Heart right ventricle (tissue), 16 donors: ENCODE measurements at places on chromosomes 6 and 20.

DNA sequence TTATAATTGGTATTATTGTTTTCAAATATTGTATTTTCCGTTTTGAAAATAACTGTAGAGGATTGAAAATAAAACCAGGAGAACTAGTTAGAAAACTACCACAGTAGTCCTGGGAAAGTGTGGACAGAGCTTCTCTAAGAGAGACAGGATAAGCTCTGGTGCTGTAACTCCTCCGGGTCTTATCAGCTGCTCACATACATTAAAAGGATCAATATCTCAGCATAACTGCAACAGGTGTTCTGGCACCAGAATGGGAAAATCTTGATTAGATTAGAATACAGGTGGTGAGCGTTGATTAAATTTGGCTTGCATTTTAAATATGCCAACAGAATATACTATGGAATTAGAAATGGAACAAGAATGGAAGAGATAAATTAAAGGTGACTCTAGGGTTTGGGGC lies 1138.9 kb upstream of the ADGRB3 start:
- no peak for DNase-seq
- no peak overlapping the region for H3K4me3 ChIP-seq
- H3K27me3 ChIP-seq, result no peaks in the 10 kb centered on the region
- H3K4me1 ChIP-seq, result no peaks in the 10 kb centered on the region

DNA sequence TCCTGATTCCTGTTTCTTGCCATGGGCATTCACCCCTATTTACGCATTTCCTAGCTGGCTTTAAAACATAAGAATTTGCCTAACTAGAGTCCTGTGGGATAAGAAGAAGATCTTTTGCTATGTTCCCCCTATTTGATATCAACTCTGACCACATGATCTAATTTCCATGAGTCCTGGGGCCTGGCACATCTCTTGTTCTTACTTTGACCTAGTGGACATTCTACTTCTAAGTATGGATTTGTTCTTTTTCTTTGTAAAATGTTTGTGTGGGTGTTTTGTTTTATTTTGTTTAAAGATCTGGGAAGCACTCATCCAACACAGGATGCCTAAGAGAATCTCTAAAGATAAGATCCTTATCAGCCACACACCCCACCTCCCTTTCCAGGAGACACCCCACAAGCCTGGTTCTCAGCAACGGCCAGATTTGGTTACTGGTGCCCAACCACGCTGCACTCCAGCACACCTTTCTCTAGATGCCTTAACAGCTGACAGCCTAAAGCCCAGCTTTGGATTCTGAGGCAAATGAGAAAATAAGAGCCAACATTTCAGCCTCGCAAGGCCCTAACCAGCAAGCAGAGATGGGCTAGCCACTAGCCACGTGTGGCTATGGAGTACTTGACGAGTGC lies 74.7 kb downstream of the SLC23A2 start:
- peak overlapping the region; percentile 5 for H3K4me3 ChIP-seq
- DNase-seq, result no peak
- no peaks in the 10 kb centered on the region for H3K36me3 ChIP-seq
- no peaks in the 10 kb centered on the region for H3K27me3 ChIP-seq
- no peaks in the 10 kb centered on the region for H3K4me1 ChIP-seq

DNA sequence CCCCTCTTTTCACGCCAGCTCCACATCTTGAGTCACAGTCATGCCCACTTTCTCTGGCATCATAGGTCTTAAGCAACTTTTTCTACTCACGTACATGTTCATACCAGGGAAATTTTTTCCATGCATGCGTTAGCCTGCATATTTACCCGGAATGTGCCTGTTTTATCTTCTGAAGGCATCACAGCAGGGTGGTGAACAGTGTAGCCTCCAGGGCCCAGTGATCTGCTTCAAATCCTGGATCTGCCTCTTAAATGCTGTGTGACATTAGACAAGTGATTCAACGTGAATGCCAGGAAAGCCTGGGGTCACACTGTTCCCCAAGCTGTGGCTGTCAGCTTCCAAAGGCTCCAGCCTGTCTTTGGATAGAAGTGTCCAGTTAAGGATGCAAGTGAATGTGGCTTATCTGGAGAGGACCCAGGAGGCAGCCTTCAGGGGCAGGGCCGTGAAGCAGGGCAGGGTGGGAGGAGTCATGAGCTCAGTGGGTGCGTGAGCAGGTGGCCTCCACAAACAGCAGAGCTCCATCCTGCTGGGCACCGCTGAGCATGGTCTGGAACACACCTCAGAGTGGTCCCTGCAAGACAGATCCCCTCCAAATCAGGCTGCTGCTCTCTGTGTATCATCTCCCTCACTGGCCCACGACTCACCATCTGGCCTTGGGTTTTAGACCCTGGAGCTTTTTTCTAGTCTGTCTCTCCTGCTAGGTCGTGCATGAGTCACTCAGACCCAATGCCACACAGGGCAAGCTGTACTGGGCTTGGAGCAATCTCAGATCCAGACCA lies 30.4 kb upstream of the CD93 start:
- DNase-seq, result no peak
- H3K4me3 ChIP-seq, result no peak overlapping the region
- H3K27me3 ChIP-seq, result no peaks in the 10 kb centered on the region
- H3K27ac ChIP-seq, result peak overlapping the region; percentile 11

DNA sequence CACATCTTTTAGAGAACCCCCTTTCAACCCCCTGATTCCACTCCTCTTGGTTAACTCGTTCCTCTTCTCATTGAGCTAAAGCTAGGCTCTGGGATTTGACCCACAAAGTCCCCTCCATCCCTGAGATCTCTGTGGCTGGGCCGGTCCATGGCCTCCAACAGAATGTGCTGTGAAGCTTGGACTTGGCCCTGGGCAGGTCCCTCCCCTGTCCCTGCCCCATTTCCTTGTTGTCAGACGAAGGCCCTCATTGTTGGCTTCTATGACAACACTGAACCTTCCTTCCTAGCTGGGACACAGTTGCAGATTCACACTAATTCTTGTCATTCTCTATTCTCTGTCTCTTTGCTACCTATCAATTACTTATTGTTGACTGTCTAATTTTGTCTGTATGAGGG lies 156.1 kb downstream of the SYCP2 start:
- no peaks in the 10 kb centered on the region for H3K27me3 ChIP-seq
- H3K36me3 ChIP-seq, result no peaks in the 10 kb centered on the region
- H3K4me3 ChIP-seq, result no peak overlapping the region
- no peak overlapping the region for H3K27ac ChIP-seq
- DNase-seq, result no peak

- H3K27me3 ChIP-seq, result no peaks in the 10 kb centered on the region
- no peak for DNase-seq
- H3K4me3 ChIP-seq, result no peak overlapping the region
- peaks cover 32% of the 10 kb centered on the region for H3K4me1 ChIP-seq
- H3K27ac ChIP-seq, result peak overlapping the region; percentile 25
Measured at GRCh38 chr6:128357392-128358130, 162.8 kb downstream of the PTPRK start.

- no peak overlapping the region for H3K4me3 ChIP-seq
- no peaks in the 10 kb centered on the region for H3K36me3 ChIP-seq
- no peak for DNase-seq
- H3K27me3 ChIP-seq, result no peaks in the 10 kb centered on the region
- no peak overlapping the region for H3K27ac ChIP-seq
Measured at GRCh38 chr6:167558246-167559177, 233.6 kb downstream of the TTLL2 start.

- H3K27me3 ChIP-seq, result no peaks in the 10 kb centered on the region
- no peaks in the 10 kb centered on the region for H3K36me3 ChIP-seq
- no peak for DNase-seq
Measured at GRCh38 chr6:100509101-100509500, 44.4 kb upstream of the SIM1 start.

- H3K36me3 ChIP-seq, result no peaks in the 10 kb centered on the region
- H3K27ac ChIP-seq, result no peak overlapping the region
- H3K4me1 ChIP-seq, result peaks cover 14% of the 10 kb centered on the region
- H3K27me3 ChIP-seq, result peaks cover 27% of the 10 kb centered on the region
- peak overlapping the region; percentile 34 for H3K4me3 ChIP-seq
Measured at GRCh38 chr6:7673063-7673536, 52.8 kb upstream of the BMP6 start.

GRCh38 chr6:112156668-112157067 lies 69.3 kb downstream of the FAM229B start:
- H3K4me3 ChIP-seq, result no peak overlapping the region
- H3K27ac ChIP-seq, result peak overlapping the region; percentile 65
- H3K27me3 ChIP-seq, result no peaks in the 10 kb centered on the region
- no peaks in the 10 kb centered on the region for H3K4me1 ChIP-seq

GRCh38 chr6:17392978-17393891 lies at the start of gene CAP2:
Gene CAP2, plus strand, starts transcription at chr6:17393595. Its CDS starts 27,961 bp downstream, at chr6:17421556.
- peak; percentile 76 for DNase-seq
- peak within 1 kb of the TSS; percentile 80 for H3K27ac ChIP-seq
- H3K36me3 ChIP-seq, result no peaks in the 10 kb centered on the region
- H3K4me3 ChIP-seq, result peak within 1 kb of the TSS; percentile 66
- H3K27me3 ChIP-seq, result no peaks in the 10 kb centered on the region
- peaks cover 15% of the 10 kb centered on the region for H3K4me1 ChIP-seq

- no peak overlapping the region for H3K27ac ChIP-seq
- H3K4me1 ChIP-seq, result no peaks in the 10 kb centered on the region
- H3K36me3 ChIP-seq, result no peaks in the 10 kb centered on the region
- H3K4me3 ChIP-seq, result no peak overlapping the region
Measured at GRCh38 chr6:72894091-72894490, 272.2 kb downstream of the KCNQ5 start.

DNA sequence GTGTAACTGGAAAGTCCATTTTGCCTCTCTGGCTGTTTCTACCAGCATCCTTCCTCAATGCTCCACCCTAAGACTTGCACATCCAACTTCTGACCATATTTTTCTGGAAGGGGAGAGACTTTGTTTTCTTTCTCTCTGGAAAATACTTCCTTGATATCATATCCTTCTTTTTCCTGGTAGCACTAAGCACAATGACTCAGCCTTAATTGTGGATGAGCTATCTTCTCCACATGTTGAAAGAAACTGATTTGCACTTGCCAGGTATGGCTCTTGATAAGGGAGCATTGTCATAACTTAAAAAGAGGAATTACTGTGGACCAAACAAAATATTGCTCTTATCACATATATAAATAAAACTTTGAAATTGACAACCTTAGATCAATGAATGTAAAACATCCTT lies 30.1 kb upstream of the IBTK start:
- no peaks in the 10 kb centered on the region for H3K4me1 ChIP-seq
- H3K27ac ChIP-seq, result no peak overlapping the region
- H3K36me3 ChIP-seq, result no peaks in the 10 kb centered on the region
- no peak overlapping the region for H3K4me3 ChIP-seq
- no peak for DNase-seq

DNA sequence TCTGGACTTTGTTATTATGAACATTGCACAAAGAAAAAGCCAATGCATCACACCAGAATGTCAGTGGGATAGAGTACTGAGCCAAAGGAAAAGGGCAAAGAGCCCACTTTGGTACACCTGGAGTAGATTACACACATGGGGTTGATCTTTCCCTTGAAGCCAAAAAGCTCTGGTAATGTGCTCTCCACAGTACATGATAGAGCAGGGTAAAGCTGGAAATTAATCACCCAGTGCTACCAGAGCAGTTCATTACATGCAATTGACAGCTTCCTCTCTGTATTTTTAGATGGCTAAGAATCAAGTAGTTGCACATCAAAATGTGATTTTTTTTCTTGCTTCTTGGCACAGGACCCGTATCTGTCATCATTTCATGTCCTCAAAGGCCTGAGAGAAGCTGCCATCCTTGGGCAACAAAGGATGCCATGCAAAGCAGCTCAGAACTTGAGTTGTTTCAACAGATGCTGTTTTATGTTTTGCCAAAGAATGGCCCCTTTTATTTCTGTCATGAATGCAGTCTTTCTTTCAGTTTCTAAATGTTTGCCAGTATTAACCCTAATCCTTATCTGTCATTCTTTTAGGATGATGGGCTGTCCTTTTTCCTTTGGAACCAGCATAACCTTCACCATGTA lies 88.1 kb downstream of the HDGFL1 start:
- H3K36me3 ChIP-seq, result no peaks in the 10 kb centered on the region
- DNase-seq, result no peak
- no peak overlapping the region for H3K27ac ChIP-seq
- H3K4me1 ChIP-seq, result peaks cover 14% of the 10 kb centered on the region

DNA sequence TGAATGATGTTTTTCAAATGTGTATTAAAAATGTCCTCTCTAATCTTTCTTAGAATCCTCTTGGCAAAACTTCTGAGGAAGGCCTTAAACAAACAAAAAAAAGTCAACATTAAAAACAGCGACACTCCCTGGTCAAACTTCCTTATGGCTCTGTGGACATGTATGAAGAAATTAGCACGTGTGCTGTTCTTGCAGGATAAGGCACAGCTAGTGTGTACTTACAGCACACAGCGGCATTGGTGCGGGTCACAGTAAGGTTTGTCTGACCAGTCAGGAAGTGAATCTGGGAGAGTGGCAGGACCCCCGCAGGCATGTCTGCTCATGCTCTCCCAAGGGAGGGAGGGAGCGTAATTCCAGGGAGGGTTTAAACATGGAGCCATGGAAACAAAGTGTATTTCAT lies 38.8 kb downstream of the SLC22A1 start:
- no peaks in the 10 kb centered on the region for H3K4me1 ChIP-seq
- H3K27me3 ChIP-seq, result no peaks in the 10 kb centered on the region
- H3K4me3 ChIP-seq, result no peak overlapping the region
- H3K36me3 ChIP-seq, result no peaks in the 10 kb centered on the region

- no peak overlapping the region for H3K27ac ChIP-seq
- no peaks in the 10 kb centered on the region for H3K4me1 ChIP-seq
- no peaks in the 10 kb centered on the region for H3K36me3 ChIP-seq
- H3K27me3 ChIP-seq, result no peaks in the 10 kb centered on the region
- DNase-seq, result no peak
- no peak overlapping the region for H3K4me3 ChIP-seq
Measured at GRCh38 chr6:97805596-97805995, 522.6 kb upstream of the MMS22L start.

- peak overlapping the region; percentile 94 for H3K27ac ChIP-seq
- DNase-seq, result no peak
- H3K27me3 ChIP-seq, result no peaks in the 10 kb centered on the region
- no peaks in the 10 kb centered on the region for H3K36me3 ChIP-seq
Measured at GRCh38 chr6:44227148-44227793, 3.9 kb downstream of the SLC29A1 start.

GRCh38 chr6:108408861-108409260 lies 114.0 kb downstream of the AFG1L start:
- DNase-seq, result no peak
- no peak overlapping the region for H3K27ac ChIP-seq
- H3K4me3 ChIP-seq, result no peak overlapping the region
- no peaks in the 10 kb centered on the region for H3K4me1 ChIP-seq
- no peaks in the 10 kb centered on the region for H3K27me3 ChIP-seq
- H3K36me3 ChIP-seq, result no peaks in the 10 kb centered on the region

- no peaks in the 10 kb centered on the region for H3K4me1 ChIP-seq
- no peaks in the 10 kb centered on the region for H3K27me3 ChIP-seq
- H3K36me3 ChIP-seq, result no peaks in the 10 kb centered on the region
- no peak overlapping the region for H3K27ac ChIP-seq
Measured at GRCh38 chr20:53831228-53831627, 237.6 kb upstream of the ZNF217 start.

- H3K27ac ChIP-seq, result no peak overlapping the region
- no peak overlapping the region for H3K4me3 ChIP-seq
- H3K36me3 ChIP-seq, result peaks cover 31% of the 10 kb centered on the region
- no peaks in the 10 kb centered on the region for H3K27me3 ChIP-seq
- H3K4me1 ChIP-seq, result peaks cover 31% of the 10 kb centered on the region
- no peak for DNase-seq
Measured at GRCh38 chr6:43055966-43056365, 2.3 kb upstream of the CUL7 start.
